ENCODE measurements at places on chromosomes 3 and 15. TPM values are rescaled to one million over a fixed set of nuclear protein-coding genes. Genes with fewer than 3 reads are reported as not detected.

DNA sequence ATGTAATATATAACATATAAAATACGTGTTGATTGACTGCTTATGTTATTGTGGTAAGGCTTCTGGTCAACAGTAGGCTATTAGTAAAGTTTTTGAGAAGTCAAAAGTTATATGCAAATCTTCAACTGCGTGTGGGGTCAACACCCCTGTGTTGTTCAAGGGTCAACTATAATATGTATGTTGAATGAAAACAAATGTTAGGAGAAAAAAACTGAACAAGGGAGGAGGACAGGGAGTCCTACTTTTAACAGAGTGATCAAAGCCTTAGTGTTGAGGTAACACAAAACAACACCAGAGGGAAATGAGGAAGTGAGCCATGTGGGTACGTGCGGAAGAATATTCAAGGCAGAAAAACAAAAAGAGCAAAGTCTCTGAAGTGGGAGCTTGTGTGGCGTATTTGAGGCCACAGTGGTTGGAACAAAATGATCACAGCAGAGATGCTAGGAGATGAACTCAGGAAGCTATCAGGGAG is 62.5 kb downstream of the SFMBT1 start:
- no peak for DNase-seq

DNA sequence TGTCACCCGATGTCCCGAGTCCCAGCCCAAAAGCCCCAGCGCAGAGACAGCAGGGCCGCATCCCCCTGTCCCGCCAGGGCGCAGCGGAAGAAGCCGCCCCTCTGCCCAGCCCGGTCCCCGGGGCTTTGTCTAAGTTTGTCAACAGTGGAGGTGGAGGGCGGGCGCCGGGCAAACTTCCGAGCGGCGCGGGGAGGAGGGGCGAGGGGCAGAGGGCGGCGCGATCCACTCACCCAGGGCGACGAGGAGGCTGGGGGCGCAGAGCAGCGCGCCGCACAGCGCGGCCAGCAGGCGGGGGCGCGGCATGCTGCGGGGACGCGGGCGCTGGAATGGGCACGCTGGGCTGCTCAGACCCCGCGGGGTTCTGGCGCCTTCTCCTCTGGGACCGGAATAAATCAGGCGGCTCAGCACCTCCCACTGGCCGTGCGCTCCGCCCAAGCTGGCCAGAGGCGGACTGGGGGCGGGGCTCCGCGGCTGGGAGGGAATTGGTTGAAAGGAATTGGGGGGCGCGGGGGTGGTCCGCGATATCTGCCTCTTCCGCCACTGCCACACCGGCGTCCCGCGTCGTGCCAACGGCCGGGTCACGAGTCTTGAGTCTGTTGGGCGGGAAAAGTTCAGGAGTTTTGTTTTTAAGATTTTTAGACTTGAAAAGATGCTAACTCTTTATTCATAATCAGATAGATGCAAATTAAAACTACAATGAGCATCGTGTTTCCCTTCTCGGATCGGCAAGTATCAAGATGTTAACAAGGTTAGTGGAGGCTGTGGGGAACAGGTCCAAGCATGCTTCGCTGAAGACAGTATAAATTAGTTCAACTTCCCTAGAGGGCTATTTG is at the start of gene MFGE8:
Gene MFGE8 (minus strand): TSS at position 363 of the 833 bp plus-strand sequence. CDS start 60 bp downstream, at position 303.
- DNase-seq, result peak; percentile 71

DNA sequence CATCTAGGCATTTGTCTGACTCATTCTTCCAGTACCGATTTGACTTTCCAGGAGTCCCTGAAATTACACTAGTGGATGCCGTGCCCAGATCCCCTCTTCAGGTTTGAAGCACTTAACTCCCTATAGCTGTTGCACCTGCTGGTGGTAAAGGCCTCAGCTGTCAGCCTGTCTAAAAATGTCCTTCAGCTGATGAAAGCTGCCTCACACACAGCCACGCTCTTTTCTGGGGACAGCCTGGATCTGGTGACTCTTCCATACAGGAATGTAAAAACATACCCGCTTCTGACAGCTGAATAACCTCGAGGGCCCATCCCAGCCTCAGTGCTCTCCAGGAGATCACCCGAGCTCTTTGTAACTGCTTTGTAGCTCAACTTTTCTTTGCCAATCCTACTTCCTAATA is 534.1 kb upstream of the GRM7 start:
- DNase-seq, result no peak

DNA sequence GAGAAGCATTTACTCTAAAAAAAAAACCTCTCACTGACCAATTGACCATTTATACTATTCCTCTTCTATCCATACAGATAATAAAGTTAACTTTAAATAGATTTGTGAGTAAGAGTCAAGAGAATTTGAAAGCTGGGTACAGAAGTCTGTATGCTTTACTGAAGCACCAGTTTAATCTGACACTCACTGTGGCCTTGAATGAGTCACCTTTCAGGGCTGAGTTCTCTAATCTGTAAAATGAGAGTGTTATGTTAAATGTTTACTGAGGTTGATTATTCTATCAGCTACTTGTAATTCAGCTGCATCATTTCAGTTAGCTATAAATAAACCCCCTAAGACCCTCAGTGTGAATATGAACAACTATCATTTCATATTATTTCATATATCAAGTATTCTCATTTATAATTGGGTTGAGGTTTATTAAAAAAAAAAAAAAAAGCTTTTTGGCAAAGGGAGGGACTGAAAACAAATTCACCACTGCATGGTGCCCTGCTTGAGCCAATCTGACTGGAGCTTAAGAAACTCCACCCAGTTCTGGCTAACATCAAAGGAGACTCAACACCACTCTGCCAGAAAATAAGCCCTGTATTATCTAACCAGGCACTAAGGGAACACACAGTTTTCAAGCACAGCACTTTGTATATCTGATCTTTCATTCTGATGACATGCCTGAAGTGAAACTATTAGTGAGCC is 2.8 kb downstream of the MAP4 start:
- DNase-seq, result peak; percentile 86

- no peak for DNase-seq
Observed at GRCh38 chr15:78397382-78397781, 40.6 kb upstream of the IREB2 start.

Gene RARB
- total RNA-seq, result 1.9 TPM

- no peak for DNase-seq
Observed at GRCh38 chr3:184167786-184168185, 6.9 kb upstream of the AP2M1 start.

GRCh38 chr3:66989860-66990696 is 8.0 kb upstream of the KBTBD8 start:
- no peak for DNase-seq

- DNase-seq, result no peak
Observed at GRCh38 chr3:125006291-125006731, 49.5 kb downstream of the HEG1 start.

DNA sequence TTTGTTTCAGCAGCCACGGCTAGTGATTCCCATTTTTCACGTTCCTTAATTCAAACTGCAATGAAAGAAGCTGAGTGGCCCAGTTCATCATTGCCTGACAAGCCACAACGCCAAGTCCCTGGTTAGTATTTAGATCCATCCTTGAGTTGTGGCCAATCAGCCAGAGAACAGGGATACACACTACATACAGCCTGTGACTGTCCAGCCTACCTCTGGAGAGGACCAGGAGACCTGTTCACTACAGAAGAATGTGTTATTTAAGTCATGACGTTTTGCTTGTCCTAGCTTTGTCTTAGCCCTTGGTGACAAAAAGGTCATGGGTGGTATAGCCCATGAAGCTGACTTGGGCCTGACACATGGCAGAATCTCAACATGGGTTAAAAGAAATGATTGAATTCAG is 2.7 kb upstream of the TPM1 start:
- no peak for DNase-seq

Gene AQP9
- not detected for total RNA-seq

DNA sequence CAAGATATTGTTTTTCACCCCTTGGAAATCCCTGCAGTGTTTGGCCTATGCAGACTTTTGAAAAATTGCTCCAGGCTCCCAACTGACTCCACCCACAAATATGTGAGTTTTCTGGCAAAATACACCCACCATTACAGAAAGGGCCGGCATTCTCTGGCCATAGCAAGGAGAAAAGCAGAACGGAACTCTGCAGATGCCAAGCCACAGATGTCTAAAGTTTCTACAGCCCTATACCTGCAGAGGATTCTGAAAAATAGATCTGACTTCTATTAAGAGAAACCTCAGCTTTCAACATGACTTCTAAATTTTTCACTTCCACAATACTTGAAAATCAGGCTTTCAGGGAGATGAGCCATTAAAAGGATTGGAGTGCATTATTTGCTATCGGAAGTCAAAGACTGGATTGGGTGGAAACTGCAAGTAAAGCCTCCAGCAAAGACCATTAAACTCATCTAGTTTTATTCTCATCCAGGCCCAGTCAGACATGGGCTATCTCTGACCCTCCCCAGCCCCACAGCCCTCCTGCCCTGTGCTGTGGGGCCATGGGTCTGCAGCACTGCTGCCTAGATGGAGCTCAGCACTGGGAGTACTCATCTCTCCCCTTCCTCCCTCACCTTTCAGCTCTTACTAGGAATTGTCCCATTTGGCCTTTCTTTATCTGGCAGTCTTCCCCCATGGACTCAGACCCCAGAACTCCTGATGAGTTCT is 243.1 kb upstream of the GOLGA6L4 start:
- DNase-seq, result no peak

GRCh38 chr3:193783166-193783896 is 190.3 kb downstream of the OPA1 start:
- DNase-seq, result no peak

GRCh38 chr3:184171562-184171961 is 3.1 kb upstream of the AP2M1 start:
- peak; percentile 58 for DNase-seq

DNA sequence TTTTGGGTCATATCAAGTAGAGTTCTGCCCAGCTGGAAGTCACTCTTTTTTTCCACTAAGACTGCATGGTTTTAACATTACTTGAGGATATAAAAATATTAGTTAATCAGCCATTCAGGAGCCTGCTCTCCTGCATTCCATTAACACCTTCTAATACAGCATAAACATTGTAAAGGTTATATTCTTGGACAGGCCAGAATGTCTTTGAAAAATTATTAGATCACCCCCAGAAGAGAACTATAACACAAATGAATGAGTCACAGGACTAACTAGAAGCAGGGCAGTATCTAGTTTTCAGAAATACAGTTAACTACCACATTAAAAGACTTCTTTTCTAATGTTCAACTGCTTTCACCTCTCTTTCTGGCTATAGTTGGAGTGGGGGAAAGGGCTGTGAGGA is 80.9 kb downstream of the THBS1 start:
- DNase-seq, result no peak

- no peak for DNase-seq
Observed at GRCh38 chr15:49164865-49165264, 5.2 kb upstream of the GALK2 start.

- peak; percentile 47 for DNase-seq
Observed at GRCh38 chr15:51382787-51383186, 41.3 kb downstream of the GLDN start.

DNA sequence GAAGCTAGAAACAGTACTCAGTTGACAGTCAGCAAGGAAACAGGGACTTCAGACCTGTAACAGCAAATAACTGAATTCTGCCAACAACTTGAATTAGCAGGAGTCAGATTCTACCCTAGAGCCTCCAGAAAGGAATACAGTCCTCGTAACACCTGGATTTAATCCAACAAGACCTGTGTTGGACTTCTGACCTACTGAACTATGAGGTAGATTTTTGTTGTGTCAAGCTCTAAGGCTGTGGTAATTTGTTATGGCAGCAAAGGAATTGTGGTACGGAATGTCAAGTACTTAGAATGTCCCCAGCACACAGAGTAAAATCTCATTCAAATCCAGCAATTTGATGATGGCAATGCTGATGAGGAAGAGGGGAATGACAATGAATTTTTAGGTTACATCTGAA is 234.1 kb downstream of the LRRN1 start:
- no peak for DNase-seq

DNA sequence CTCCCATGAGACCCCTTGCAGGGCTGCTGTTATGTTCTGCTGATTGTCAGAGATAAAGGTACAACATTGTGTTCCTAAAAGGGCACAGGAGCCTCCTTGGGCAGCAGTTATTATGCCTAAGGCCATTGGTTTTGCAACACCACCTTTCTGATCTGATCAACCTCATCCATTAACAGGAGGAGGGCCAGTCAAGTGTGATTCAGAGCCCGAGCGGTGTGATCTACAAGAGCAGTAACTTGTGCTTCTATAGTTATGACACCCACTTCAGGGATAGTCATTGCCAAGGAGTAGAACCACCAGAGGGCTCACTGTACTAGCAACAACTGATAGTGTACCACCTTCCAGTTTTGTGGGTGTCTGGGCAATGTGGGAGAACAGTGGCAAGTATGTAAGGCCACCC is 1457.9 kb upstream of the CADM2 start:
- DNase-seq, result no peak

- no peak for DNase-seq
Observed at GRCh38 chr3:172286548-172287148, 161.6 kb downstream of the GHSR start.

DNA sequence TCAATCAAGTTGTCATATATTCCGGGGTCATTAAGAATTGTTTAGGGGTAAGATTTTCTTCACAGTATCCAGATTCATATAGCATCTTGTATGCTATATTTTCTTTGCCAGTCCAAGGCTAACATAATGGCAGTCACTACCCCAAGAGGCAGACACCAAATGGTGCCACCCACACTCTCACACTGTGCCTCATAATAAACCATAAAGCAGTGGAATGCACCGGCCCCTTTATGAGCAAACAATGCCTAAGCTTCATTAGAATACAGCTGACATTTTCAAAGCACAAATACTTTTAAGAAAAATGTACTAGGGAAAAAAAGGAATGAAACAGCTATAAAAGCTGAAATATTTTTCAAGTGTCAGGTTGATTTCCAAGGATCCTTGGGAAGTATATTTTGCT is 121.6 kb downstream of the TFDP2 start:
- peak; percentile 32 for DNase-seq

Gene BUB1B
- total RNA-seq, result 29.6 TPM

DNA sequence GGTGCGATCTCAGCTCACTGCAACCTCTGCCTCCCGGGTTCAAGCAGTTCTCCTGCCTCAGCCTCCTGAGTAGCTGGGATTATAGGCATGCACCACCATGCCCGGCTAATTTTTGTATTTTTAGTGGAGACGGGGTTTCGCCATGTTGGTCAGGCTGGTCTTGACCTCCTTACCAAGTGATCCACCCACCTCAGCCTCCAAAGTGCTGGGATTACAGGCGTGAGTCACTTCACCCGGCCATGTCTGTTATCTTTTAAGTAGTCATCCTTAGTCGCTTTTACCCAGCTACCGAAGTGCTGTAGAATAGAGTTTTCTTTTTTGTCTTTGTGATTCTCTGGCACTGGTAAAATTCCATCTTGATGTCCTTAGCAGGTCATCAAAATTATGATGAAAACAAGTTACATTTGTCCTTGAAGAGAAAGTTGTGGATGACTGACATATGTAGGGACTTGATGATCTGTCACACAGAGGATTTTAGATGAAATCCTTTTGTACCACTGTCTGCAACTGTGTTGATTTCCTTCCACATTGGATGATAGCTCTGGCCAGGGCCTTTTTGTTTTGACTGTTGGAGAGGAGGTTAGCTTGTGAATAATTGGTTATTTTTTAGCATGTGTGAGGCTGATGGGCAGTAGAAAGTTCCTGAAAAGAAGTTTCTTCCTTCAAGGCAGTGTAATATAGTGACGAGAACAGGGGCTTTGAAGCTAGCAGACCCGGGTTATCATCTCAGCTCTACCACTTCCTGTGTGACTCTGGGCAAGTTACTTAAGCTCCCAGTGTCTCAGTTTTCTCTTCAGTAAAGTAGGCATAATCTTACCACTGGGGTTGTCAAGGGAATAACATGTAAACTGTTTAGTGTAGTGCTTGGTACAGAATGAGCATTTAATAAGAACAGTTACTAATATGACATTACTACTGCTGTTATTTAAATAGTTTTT is 18.8 kb downstream of the ATG7 start:
- peak; percentile 76 for DNase-seq

Measured in HFFc6 (cell line).